ENCODE measurements at places on chromosomes 4 and X. TPM values are rescaled to one million over a fixed set of nuclear protein-coding genes. Genes with fewer than 3 reads are reported as not detected.

Gene LAMP2
- 13.4 TPM for total RNA-seq

Gene HPGDS
- not detected for total RNA-seq

Gene PCDH7
- total RNA-seq, result not detected

DNA sequence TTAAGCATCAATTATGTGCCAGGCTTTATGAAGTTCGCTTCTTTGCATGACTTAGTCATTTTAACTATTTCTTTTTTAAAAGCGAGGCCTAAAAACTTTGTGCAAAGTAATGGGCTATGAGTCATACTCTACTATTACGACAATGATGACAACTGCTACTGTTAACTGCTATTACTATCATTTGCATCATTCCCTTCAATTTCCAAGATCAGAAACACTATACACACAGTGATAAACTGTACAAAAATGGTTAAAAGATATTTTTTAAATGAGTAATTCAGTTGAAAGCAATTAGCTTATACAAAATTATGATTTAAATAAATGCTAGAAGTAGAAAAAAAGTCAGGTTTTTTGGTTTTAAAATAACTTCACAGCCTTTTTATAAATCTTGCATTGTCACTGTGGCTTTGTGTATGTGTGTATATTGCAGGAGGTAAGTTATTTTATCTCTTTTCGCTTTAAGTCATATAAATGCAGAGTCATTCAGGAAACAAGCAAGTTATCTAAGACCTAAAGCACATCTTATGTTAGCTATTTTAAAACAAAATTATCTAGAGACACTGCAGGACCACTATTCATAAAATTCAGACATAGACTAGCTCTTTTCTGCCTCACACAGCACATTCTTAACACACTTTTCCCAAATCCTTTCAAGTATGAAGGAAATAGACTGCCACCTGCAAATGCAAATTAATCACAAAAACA, 18.5 kb upstream of the CXCL3 start:
- DNase-seq, result no peak

DNA sequence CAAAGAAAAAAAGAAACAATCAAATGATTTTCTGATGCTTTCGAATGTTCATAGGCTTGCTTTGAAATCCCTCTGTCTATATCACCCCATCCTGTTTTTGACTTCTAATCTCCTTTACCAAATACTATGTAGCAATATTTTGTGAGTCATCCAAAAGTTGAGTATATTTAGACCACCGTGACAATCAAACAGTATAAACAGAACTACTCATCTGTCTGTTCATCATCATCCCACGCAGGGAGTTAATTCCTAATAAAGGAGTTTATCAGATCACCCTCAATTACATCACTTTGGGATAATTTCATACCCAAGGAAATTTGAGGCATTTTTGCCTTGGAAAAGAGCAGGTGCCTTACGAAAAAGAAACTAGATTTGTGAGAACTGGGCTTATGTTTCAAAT, 212.9 kb downstream of the CBR4 start:
- DNase-seq, result no peak

DNA sequence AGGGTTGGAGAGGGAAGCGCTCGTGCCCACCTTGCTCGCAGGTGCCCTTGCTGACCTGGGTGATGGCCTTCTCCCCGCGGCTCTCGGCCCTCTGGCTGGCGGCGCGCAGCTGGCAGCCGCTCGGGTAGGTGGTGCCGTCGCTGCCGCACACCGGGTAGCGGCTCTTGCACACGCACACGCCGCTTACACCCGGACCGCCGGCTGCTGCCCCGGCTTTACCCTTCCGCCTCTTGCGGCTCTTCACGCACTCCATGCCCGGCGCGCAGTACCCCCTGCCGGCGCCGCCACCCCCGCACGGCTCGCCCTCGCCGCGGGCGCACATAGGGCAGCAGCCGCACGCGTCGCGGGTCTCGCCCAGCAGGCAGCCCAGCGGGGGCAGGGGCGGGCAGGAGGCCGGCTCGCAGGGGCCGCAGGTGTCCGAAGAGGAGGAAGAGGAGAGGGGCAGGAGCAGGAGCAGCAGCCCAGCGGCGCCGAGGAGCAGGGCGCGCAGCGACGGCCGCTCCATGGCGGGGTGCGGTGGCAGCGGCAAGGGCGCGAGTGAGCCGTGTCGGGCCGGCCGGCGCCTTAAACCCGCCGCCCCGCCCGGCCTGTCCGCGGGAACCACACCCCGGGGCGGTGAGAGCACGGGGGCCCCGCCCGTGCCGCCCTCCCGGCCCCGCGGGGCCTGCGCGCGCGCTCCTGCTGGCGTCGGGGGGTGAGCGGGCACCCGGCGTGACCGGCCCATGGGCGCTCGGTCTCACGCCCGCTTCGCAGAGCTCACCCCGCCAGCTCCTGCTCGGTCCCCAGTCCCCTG, at the start of gene IGFBP7:
Gene IGFBP7, minus strand, starts transcription at position 539 of the 793 bp plus-strand sequence. Its CDS starts 34 bp downstream, at position 505.
- DNase-seq, result peak; percentile 12

GRCh38 chrX:747176-747575, 116.6 kb downstream of the SHOX start:
- no peak for DNase-seq

DNA sequence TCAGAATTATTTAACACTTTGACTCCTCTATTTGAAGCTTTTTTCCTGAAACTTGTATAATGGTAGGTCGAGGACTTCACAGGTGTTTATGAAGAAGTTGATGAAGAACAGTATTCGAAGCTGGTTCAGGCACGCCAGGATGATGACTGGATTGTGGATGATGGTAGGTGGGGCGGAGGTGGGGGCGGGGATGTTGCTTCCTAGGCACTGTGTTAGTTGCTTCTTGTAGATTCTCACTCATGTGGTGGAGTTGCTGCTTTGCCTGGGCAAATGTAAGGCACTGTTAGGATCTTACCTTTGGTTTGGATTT, 9.4 kb downstream of the POLA1 start:
- DNase-seq, result no peak

- DNase-seq, result no peak
Observed at GRCh38 chr4:158371158-158371557, 150.5 kb upstream of the RXFP1 start.

DNA sequence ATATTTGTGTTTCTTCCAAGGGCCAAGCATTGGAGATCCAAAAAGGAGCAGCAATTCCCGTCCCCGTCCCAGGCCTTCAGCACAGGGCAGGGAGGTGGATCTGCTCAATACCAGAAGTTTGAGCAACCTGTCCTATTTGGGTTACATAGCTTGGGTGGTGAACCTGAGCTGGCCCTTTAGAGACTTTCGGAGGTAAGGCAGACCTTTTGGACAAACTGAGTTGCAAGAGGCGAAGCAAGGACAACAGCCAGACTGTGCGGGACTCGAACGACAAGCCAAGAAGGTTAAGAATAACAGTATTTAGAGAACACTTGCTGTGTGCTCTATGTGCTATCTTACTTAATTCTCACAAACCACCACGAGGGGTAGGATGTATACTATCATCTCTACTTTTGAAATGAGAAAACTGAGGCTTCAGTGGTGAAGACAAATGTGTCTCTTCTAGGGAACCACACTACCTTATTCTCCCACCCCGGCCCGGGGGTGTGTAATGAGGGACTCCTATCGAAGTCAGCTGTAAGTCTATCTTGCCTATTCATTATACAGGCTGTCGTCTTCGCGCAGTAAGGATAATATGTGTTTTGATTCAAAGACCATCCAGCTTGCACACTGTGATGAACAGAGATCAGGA, 1.3 kb downstream of the NOP14 start:
- DNase-seq, result no peak

GRCh38 chrX:72604705-72605104, 32.1 kb upstream of the HDAC8 start:
- DNase-seq, result no peak

DNA sequence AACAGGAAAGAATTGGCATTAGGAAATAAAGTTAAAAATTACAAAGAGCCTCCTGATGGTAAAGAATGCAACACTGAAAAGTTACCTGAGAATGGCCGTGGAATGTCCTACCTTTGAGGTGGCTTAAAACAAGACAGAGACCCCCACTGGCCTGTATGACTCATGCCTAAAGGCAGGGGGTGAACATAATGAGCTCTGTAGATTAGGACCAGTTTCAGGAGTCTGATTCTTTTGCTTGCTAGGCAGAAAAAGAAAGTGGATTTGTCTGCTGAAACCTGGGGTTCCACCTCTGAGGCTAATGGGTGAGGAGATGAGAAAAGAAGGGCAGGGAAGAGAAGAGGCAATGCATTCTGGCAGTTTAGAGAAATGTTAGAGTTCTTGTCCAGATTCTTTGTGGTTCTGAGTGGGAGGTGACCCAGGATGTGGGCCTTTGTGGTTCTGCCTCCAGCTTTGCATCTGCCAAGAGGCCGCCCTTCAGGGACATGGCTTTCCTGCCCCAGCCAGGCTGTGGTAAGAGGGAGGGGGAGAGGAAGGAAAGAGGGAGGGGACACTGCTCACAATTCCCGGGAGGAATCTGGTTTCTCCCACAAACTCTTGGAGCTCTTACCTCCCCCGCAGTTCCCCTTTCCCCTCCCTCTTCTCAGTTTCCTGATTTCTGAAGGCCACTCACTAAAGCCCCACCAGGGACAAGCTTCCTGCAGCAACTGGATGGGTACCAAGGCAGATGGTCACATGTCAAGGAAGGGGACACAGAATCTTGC, 109.6 kb downstream of the EFNB1 start:
- DNase-seq, result no peak

- DNase-seq, result no peak
Observed at GRCh38 chrX:150863191-150863590, 35.3 kb downstream of the CD99L2 start.

DNA sequence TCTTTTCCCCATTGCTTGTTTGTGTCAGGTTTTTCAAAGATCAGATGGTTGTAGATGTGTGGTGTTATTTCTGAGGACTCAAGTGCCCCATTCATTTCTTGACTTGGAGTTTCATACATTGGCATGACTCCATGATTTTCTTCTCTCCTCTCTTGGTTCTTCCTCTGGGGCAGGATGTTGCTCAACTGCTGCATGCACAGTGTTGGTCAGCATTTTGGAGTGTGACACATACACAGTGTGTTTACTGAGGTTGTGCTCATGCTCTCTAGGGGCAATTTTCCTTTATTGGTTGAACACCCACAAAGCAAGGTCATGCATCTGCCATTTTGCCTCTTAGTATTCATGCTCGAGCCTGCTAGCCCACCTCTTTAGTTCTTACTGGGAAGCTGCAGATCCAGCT, 1993.8 kb downstream of the ARAP2 start:
- no peak for DNase-seq
